ENCODE measurements at places on chromosomes 11 and 22.

DNA sequence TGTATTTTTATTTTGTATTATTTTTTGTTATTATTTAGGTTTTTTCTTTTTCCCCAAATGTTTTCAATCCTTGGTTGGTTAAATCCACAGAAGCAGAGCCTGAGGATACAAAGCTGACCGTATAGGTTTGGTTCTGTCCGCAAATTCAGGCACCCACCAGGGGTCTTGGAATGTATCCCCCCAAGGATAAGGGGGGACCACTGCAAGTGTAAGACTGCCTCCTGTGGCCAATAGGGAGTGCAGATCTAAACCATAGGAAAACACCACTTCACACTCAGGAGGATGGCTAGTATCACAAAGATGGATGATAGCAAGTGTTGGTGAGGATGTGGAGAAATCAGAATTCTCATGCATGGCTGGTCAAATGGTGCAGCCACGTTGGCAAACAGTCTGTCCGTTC lies 20.0 kb downstream of the CPT1A start:
- no peak for DNase-seq

DNA sequence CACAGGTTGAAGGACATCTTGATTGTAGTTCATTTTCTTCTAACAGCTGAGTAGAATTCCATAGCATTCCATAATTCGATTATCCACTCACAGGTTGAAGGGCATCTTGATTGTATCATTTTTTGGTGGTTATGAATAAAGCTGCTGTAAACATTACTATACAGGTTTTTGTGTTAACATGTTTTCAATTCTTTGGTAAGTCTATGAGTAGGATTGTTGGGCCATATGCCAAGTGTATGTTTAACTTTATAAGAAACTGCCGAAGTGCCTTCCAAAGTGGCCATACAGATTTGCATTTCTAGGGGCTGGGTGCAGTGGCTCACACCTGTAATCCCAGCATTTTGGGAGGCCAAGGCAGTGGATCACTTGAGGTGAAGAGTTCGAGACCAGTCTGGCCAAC lies 44.6 kb downstream of the ANKRD42 start:
- DNase-seq = peak; percentile 22

- DNase-seq = no peak
Observed at GRCh38 chr22:23969071-23969470, 2.4 kb downstream of the DDTL start.

DNA sequence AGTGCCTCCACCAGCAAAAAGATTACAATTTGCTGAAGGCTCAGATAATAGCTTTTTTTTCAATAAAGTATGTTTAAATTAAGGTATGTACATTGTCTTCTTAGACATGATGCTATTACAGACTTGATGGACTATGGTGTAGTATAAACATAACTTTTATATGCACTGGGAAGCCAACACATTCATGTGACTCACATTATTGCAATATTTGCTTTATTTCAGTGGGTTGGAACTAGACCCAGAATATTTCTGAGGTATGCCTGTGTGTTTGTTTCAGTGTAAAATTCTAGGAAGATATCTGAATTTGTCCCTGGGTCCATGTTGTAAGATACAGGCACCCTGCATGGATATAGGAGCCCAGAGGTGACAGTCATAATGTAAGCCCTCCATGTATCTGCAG lies 120.0 kb upstream of the BDNF start:
- DNase-seq = no peak

GRCh38 chr11:57499413-57499982 lies 16.0 kb downstream of the SLC43A1 start:
- DNase-seq = peak; percentile 92

All from SK-N-DZ (cell line).